Mesenteric fat pad (tissue), 1 donor: ENCODE measurements at places on chromosomes 5 and 9. TPM values are rescaled to one million over a fixed set of nuclear protein-coding genes. Genes with fewer than 3 reads are reported as not detected.

Gene PLPP1
- 304 TPM for total RNA-seq

Gene NUTM2G
- not detected for total RNA-seq

Gene ADCY2
- 1.2 TPM for total RNA-seq

Gene FAM221B
- total RNA-seq: not detected

Gene OTULINL
- 16.7 TPM for total RNA-seq

Gene BSPRY
- total RNA-seq: 0.19 TPM

Gene FBXL7
- total RNA-seq: 12.2 TPM

Gene TSSK1B
- total RNA-seq: not detected

Gene IFNA2
- not detected for total RNA-seq

Gene FSTL4
- total RNA-seq: not detected

Gene ZNF300
- total RNA-seq: 2.4 TPM

Gene OLFML2A
- total RNA-seq: 10.7 TPM

Gene PCDHGA1
- 0.48 TPM for total RNA-seq

Gene C1QTNF3
- total RNA-seq: 2.7 TPM

Gene NMRK1
- 33.7 TPM for total RNA-seq
